ENCODE measurements at places on chromosomes 2 and 18. TPM values are rescaled to one million over a fixed set of nuclear protein-coding genes. Genes with fewer than 3 reads are reported as not detected.

CCDC74B gene
- 10.9 TPM for total RNA-seq

CNDP1 gene
- 0.29 TPM for total RNA-seq

GRCh38 chr2:152518641-152519580 is 183.9 kb downstream of the FMNL2 start:
- DNase-seq = no peak

GRCh38 chr2:218145124-218145523 is 19.3 kb downstream of the CXCR2 start:
- no peak for DNase-seq

DNA sequence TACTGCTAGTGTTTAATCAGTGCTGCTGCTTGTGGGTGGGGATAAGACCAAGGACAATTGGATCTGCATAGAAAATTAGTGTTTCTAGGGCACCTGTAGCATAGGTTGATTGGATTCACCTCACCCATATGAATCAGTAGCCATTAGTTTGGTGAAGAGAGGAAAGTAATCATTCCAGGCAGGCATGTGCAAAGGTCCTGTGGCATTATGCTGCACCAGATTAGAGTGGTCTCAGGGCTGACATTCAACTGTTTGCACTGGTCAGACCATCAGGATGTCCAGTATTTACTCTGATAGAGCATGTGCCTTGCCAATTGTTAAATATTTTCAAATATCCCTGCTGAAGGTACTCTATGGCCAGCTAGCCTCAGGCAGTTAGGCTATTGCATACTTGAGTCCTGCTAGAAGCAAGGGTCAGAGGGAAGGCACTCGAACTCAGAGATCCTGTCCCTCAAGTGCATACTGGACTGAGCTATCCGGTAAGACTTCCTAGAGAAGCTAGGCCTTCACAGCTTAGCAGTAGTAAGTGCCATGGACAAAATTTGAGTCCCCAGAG is 64.7 kb downstream of the SKA1 start:
- no peak for DNase-seq

Data from progenitor cell of endocrine pancreas (in vitro differentiated cells).